ENCODE measurements at places on chromosomes 11 and 22. TPM values are rescaled to one million over a fixed set of nuclear protein-coding genes. Genes with fewer than 3 reads are reported as not detected.

FUT4 gene
- 4.4 TPM for total RNA-seq

SAA1 gene
- total RNA-seq: not detected

BRSK2 gene
- total RNA-seq: 0.20 TPM

CSRP3 gene
- not detected for total RNA-seq

SUSD2 gene
- total RNA-seq: 0.27 TPM

MUC5AC gene
- not detected for total RNA-seq

PRR33 gene
- total RNA-seq: not detected

RASSF10 gene
- not detected for total RNA-seq

APOL2 gene
- 37.6 TPM for total RNA-seq

ATG13 gene
- 67.3 TPM for total RNA-seq

- no peak for DNase-seq
Observed at GRCh38 chr11:57940044-57940756, 83.5 kb upstream of the OR9Q1 start.

DNA sequence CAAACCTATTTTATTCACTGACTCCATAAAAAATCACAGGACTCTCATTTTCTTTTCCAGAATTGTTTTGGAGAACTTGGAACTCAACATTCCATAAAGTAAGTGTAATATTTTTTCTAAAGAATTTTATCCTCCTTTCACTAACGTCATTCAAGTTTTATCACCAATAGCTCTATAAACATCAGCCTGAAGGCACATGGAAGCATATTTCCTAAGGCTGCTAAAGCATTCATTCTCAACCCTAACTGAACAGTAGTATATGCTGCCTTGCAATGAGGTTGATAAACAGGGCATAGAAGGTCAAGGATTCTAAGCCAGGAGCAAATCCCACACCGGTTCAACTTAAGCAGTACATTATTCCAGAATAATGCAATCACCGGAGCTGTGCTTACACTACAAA lies 273.9 kb downstream of the RAB38 start:
- DNase-seq: no peak

GRCh38 chr11:86014221-86014620 lies 54.7 kb downstream of the PICALM start:
- DNase-seq: no peak

DNA sequence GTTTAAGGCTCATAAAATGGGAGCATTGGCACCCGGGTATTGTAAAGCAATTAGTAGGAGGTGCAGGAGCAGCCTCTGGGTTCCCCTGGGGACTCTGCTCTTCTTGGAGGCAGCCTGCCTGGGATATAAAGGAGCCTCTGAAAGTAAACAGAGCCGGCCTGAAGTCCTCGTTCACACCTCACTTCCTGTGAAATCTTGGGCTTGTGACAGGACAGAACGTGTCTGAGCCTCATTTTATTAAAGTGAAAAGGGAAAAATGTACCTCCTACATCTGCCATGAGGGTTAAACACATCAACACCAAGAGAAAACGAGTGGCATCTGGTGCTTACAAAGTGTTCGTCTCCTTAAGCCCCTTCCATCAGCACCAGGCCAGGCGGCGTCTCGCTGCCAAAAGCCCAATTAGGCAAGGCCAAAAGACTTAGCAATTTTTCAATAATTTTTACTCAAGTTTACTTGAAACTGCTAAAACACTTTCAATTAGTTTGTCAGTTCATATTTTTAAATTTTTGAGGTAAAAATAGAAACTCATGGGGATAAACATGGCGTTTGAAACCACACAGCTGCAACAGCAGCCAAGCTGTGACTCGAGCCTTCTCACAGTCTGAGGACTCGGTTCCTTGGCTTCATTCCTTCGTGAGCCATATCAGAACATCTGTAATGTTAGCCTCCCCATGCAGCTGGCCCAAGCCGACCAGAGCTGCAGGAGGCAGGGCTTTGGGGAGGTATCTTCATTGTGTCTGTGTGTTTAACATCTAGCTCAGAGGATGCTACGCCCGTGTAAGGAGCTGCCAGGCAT lies 33.6 kb downstream of the MAP6 start:
- DNase-seq: no peak

DNA sequence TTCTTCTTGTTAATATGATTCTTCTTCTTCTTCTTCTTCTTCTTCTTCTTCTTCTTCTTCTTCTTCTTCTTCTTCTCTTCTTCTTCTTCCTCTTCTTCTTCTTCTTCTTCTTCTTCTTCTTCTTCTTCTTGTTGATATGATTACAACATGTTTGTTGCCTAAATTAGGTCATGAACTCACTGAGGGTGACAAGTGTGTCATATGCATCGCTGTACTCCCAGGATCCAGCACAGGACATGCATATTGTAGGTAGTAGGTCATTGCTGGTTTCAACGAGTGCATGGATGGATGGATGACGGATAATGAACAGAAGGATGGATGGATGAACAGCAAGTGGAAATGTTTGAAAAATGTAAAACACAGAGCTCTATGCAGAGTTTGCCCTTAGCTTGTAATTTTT lies 14.9 kb upstream of the PVALB start:
- no peak for DNase-seq

- peak; percentile 73 for DNase-seq
Observed at GRCh38 chr11:95884376-95884775, 39.5 kb downstream of the MTMR2 start.

DNA sequence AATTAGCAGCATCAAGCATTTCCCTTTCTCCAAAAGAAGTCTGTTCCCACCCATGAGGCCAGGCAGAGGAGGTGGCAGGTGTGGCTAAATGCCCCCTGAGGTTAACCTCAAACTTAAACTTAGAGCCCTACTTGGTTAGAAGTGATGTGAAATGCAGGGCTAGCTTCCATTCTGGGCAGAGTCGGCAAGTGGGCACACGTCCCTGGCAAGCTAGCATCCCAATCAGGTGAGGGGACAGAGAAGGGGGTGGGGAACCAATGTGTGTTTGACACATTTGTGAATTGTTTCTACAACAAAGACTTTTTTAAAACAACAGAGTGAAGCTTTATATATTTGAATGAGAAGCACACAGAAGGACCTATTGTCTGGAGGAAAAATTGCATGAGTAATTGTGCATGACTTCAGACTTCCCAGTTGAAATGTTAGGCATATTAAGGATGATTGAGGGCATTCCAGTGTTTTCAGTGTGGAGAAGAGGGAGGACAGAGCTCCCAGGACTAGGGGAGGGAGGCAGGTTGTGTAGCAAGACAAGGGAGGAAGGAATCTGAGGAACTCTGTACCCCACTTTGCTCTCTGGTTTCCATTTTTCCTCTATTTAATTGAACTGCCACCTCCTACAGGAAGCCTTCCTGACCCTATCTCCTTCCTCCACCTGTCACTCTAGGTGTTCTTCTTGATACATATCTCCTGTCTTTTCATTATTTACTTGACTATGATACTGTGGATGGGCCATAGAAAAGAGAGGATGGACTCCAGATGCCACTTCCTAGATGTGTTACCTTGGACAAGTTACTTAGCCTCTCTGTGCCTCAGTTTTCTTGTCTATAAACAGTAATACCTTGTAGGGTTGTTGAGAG lies 83.3 kb upstream of the PICALM start:
- DNase-seq: peak; percentile 65

DNA sequence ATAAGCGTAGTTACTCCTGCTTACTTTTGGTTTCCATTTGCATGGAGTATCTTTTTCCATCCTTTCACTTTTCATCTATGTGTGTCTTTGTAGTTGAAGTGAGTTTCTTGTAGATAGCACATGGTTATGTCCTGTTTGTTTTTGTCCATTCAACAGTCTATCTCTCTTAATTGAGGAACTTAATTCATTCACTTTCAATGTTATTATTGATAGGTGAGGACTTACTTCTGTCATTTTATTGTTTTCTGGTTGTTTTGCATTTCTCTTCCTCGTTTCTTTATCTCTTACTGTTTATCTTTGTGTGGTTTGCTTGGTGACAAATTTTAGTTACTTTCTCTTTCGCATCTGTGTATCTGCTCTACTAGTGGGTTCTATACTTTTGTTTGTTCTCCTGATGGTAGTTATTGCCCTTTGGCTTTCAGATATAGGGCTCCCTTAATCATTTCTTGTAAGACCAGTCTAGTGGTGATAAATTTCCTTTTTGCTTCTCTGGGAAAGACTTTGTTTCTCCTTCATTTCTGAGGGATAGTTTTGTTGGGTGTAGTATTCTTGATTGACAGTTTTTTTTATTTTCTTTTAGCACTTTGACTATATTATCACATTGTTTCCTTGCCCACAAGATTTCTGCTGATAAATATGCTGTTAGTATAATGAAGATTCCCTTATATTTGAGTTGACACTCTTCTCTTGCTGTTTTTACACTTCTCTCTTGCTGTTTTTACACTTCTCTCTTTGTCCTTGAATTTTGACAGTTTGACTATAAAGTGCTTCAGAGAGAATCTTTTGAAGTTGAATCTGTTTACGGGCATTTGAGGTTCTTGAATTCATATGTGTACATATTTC lies 9.0 kb upstream of the RAG1 start:
- no peak for DNase-seq

DNA sequence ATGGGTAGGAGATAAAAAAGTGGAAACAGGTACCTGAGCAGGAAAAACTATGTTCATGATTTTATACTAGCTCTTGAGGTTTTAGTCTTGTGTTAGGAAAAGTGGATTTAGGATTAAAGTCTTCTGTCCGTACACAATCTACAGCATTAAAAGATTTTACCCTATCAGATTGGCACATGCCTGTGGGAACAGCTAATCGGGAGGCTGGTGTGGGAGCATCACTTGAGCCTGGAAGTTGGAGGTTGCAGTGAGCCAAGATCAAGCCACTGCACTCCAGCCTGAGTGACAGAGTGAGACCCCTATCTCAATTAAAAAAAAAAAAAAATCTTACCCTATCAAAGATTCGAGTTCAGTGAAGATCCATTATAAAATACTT lies 12.2 kb upstream of the CRKL start:
- no peak for DNase-seq

DNA sequence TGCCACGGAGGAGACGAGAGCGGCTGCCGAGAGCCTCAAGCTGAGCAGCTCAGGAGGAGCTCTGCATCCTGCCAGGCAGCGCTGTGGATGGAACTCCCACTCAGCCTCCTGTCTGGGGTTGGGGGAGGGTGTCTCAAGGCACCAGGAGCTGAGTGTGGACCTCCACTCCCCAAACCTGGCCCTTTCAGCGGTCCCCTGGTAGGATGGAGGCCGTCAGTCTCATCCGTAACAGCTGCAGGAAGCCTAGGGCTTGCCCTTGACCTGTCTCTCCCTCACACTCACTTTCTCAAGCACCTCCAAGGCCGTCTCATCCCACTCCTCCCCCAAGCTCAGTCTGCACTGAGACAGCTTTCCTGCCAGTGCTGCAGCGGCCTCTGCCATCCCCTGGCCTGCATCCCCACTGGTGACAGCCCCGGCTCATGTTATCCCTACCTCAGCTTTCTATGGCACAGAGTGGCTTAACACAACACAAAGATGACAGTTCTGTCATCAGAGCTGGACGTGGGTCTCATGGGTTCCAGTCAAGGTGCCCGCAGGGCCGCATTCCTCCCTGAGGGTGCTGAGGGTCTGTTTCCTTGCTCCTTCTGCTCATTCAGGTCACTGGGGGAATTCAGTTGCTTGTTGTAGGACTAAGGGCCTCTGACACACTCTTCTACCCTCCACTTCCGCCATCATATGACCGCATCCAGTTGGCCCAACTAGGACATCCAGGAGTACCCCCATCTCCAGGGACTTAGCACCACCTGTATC lies 341.9 kb upstream of the B3GAT1 start:
- DNase-seq: no peak

- no peak for DNase-seq
Observed at GRCh38 chr11:67045314-67045713, 11.3 kb upstream of the RHOD start.
